Right lung (tissue), 10 donors: ENCODE measurements at places on chromosomes 1 and 21.

DNA sequence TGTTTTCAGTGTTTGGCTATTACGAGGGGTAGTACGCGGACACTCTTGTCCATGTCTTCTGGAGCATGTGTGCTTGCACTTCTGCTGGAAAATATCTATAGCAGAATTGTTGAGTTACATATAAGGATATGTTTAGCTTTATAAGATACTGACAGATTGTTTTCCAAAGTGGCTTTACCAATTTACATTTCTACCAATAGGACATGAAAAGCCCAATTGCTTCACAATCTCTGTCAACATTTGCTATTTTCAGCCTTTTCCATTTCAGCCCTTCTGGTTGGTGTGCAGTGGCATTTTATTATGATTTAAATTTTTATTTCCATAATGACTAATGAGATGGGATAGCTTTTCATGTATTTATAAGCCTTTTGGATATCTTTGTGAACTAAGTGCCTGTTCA is 6.3 kb upstream of the ANGPTL7 start:
- DNase-seq, result no peak

GRCh38 chr1:108505763-108506070 is 54.2 kb upstream of the EEIG2 start:
- no peak for DNase-seq

DNA sequence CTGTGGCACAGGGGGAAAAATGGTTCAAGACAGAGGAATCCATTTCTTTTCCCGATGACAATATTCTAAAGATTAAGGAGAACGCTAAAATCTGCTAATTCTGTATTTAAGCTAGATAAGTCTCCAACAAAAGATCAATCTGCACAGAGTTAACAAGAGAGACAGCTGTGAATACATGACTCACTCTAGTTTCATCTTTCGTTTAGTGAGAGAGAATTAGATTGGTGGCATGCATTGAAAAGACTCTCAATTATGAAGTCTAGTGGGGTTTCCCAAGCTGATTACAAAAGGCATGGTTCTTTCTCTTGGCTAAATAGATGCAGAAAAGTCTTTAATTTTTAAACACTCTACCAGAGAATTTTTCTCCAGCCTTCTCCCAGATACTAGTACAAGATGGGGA is 34.4 kb downstream of the CAPN9 start:
- DNase-seq, result no peak

GRCh38 chr1:15212954-15213291 is 34.1 kb upstream of the FHAD1 start:
- DNase-seq, result no peak
